SIG-M5 (cell line): ENCODE measurements at places on chromosomes 7 and 10.

GRCh38 chr7:20298486-20298901 lies 32.2 kb upstream of the ITGB8 start:
- DNase-seq = no peak

DNA sequence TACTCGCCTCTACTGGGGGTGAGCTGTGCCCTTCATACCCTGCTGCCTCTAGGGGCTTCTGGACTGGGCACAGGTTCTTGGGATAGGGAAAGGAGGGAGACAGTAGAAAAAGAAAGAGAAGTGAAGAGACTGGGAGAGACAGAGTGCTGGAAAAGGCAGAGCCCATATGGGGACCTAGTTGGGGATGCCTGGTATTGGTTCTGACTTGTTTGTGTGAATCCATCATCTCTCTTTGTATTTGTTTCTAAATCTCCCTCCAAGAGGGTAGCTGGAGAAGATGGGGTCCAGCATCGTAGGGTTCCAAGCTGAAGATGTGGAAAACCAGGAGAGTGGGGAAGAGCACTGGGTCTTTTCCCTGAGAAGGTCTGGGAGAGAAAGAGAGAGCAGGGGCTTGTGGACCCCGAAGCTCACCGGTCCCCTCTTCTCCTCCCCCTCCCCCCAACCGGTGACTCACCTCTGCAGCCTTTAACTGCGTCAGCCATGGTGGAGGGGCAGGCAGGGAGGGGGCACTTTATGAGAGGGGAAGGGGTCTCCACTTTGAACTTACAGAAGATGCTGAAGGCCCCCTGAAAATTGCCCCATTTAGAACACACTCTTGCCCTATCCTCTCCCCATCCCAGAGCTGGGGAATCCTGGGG lies 3.2 kb upstream of the VGF start:
- DNase-seq = no peak

- no peak for DNase-seq
Measured at GRCh38 chr7:41755096-41755495, 52.2 kb upstream of the INHBA start.

DNA sequence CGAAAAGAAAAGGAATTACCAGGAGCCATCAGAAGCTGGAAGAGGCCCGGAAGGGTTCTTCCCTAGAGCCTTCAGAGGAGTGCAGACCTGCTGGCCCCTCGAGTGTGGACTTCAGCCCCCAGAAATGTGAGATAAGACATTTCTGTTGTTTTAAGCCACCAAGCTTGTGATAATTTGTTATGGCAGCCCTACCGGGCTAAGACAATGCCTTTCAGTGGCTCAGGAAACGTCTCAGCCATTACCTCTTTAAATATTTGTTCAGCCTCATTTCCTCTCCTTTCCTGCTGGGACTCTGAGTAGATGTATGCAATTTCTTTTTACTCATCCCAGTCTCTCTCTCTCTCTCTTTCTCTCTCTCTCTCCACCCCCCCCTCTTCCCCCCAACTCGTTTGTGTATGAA lies 174.7 kb upstream of the GRB10 start:
- DNase-seq = no peak

DNA sequence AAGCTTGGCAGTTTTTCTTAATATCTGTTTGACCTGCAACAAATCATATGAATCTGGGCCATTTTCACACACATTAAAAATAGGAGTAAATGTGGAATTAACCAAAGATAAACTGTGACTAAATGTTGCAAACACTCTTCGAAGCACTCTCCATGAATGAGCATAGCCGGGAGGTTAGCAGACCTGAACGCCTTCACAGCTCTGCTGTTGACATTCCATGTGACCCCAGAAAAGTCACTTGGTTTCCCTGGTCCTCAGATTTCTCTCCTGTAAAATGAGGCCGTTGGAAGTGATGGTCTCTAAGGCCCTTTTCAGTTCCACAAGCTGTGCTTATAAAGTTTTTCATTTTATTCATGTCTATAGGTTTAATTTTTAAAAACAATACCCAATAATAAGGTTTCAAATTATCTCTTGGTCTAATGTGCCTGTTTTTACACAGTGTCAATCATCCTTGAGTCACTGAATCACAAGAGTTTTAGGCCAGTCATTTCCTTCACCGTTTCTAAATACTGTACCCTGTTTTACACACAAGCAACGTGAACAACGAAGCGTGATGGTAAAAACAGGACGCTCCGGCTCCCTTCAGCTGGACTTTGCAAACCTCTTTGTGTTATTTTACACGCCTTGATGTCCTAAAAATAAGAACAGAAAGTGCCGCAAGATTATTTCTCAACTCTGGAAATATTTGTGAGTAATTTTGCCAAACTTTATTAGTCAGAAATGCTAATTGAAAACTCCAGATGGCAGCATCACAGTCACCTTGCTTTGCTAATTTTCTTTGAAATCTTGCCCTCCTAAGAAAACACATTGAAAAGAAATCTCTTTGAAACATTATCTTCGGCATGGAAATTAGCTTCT lies 38.6 kb upstream of the MET start:
- no peak for DNase-seq

GRCh38 chr10:15370212-15370855 lies 755 bp downstream of the FAM171A1 start:
- DNase-seq = no peak

DNA sequence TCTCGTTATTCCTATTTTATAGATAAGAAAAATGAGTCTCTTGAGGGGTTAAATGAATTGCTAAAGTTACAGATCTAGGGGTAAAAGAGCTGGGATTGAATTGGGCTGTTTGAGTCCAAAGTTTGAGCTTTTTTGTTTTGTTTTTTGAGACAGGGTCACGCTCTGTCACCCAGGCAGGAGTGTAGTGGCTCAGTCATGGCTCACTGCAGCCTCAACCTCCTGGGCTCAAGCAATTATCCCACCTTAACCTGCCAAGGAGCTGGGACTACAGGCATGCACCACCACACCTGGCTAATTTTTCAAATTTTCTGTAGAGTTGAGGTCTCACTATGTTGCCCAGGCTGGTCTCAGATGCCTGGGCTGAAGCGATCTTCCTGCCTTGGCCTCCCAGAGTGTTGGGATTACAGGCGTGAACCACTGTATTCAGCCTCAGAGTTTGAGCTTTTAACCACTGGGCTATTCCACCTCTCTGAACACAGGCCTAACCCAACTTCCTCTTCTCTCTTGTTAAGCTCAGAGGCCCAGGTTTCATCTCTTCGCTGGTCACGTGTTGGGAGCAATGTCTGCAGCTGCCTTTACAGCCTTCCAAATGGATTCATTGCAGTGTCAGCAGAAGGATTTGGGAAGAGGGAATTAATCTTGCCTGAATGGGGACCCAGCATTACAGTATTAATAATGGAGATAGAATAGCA lies 8.0 kb downstream of the SUFU start:
- DNase-seq = no peak

GRCh38 chr10:124935946-124936345 lies 6.0 kb upstream of the ZRANB1 start:
- DNase-seq = no peak
